Renal pelvis (tissue), 12 donors: ENCODE measurements at places on chromosomes 7 and 10.

DNA sequence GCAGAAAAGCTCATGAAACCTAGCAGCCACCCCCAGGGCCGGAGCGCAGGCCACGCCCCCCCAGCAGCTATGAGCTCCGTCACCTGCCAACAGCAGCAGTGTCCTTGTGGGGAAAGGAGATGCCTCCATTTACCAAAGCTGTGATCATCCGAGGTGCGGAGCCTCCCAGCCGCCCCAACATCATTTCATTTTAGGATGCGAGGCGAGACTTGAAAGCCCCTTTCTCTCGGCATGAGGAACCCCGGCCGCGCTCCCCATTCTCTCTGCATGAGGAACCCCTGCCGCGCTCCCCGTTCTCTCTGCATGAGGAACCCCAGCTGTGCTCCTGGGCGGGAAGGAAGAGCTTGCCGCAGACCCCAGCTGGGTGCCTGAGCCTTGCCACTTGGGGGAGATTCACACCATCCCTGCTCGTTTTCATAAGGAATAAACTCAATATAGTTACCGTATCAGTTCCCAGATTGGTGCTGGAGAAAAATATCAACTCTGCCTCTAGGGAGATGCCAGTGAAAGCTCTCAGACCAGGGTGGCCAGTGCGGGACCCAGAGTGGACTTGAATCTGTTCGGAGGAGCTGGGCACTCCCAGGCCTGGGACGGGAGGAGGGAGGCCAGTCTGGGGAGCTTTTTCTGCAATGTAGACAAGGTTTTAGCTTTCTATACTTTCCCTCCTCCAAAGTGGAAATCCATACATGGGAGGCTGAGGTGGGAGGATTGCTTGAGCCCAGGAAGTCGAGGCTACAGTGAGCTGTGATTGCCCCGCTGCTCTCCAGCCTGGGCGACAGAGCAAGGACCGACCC lies 35.0 kb downstream of the JAKMIP3 start:
- no peak for DNase-seq

DNA sequence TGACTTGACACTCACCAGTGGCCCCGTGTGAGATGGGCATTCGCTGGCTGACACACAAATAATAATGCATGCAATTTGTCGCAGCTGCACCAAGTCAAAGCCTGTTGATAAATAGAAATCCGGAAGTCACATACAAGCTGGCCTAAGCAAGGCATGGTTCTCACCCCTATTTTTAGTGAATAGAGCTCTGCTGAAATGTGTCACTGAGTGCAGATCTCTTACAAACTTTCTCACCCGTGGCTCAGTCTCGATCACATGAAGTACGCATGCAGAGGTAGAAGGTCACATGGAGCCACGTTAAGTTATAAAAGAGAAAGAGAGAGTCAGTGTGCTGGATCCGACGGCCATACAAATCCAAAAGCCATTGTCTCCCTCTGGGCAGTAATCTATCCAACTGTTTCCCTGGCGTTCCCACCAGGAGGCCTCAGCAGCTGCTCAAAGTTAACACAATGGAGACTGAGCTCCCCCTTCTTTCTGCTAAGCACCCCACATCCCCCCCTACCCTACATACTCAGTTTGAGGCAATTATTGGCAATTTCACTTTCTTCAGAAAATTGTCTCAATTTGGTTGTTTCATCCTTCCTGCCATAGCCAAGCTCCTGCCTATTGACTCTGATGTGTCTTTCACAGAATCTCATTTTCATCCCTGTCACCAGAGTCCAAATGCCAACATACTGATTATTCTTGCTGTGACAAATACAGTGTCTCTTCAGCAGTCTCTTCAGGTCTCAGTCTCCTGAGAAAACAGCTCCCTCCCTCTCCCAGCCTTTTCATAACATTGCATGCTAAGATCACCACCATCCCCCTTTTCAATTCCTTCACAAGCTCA lies 473.3 kb upstream of the NRP1 start:
- no peak for DNase-seq

GRCh38 chr10:129601737-129602136 lies 134.7 kb downstream of the MGMT start:
- DNase-seq: peak; percentile 39

- DNase-seq: no peak
Observed at GRCh38 chr7:93897680-93898079, 7.1 kb upstream of the TFPI2 start.

GRCh38 chr7:28005847-28006231 lies 174.8 kb downstream of the JAZF1 start:
- no peak for DNase-seq

GRCh38 chr10:91219371-91220193 lies 881 bp upstream of the PCGF5 start:
- no peak for DNase-seq

DNA sequence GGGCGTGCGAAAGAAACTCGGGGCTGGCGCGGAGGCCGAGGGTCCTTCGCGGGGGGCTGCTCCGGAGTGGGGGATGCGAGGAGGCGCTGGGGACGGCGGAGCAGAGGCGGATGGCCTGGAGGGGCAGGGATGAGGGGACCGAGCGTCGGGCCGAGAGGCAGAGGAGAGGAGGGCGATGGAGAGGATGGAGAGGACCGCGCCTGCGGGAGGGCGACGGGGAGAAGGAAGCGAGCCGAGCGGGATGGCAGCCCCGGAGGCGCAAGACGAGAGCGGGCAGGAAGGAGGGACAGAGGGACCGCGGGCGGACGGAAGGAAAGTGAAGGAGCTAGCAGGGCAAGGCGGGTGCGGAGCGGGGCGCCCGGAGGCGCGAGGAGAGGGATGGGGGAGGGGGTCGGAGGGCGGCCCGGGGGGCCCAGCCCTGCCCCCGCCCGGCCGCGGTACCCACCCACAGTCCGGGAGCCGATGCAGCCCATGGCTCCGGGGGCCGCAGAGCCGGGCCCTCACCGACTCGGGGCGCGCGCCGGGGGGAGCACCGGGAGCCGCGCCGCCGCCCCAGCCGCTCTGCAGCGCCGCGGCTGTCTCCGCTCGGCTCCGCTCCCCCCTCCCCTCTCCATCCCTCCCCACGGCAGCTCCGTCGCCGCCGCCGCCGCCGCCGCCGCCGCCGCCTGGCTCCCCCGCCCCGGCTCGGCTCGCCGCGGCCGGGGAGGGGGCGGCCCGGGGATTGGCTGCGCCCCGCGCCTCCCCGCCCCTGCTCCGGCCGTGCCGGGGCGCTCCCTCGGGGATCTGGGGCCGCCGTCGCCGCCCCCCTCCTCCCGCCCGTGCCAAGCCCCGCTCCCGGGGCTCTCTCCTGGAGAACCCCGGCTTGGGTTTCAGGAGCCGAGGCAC lies at the start of gene FAM131B:
FAM131B (minus strand) TSS at position 583 of the 885 bp plus-strand sequence; CDS start at position 473, 110 bp downstream.
- no peak for DNase-seq

- no peak for DNase-seq
Observed at GRCh38 chr10:17176091-17176490, 25.4 kb downstream of the TRDMT1 start.

DNA sequence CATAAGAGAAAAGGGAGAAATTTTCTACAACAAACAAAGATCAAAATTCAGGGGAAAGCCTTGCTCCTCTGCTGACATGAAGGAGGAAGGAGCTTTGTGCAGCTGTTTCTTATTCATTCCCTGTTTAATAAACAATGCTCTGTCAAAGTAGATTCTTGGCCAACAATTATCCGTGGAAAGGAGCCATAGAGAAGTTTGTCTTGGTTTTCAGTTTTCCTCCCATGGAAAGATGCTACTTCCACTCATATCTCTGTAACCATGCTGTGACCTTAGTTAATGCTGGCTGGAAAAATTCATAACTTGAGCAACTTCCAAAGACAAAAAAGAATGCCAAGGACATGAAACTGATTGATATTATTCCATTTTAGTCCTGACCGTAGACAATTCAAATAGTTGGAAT lies 8.1 kb downstream of the DDC start:
- DNase-seq: no peak

GRCh38 chr10:110672580-110672919 lies 28.4 kb downstream of the RBM20 start:
- no peak for DNase-seq

GRCh38 chr10:115456812-115457211 lies 363.6 kb downstream of the ATRNL1 start:
- no peak for DNase-seq

GRCh38 chr7:151235091-151235787 lies 3.0 kb downstream of the CHPF2 start:
- no peak for DNase-seq

- DNase-seq: peak; percentile 77
Observed at GRCh38 chr10:61902445-61903220, 1.1 kb downstream of the ARID5B start.

DNA sequence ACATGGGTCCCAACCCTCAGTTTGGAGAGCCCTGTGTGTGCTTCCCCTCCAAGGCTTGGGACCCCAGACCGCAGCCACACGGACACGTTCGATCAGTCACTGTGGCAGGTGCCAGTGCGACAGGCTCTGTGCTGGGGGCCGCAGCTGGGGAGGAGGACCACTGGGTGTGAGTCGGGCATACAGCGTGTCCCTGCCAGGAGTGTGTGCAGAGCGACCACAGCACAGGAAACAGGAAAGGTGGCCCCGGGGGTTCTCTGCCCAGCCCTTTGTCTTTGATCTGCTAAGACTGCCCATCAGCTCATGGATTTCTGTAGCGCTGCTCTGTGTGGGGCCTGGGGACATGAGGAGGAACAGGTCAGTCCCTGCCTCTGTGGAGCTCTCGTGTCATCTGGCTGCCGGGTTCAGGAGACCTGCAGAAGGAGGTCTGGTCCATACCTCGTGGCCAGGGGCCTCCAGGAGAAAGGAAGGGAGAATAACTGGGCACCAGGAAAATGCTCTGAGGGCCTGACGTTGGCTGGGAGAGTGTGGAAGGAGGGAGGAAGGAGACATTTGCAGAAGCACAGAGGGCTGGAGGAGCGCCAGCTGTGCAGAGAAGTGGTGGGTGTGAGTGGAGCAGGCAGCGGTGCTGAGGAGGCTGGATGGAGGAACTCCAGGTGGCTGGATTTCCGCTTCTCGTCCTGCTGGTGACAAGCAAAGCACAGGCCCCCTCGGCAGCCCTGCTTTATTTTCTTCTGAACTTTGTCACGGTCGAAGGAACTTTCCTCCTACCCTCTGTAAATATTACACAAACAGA lies 4.1 kb downstream of the NUDT1 start:
- DNase-seq: no peak

DNA sequence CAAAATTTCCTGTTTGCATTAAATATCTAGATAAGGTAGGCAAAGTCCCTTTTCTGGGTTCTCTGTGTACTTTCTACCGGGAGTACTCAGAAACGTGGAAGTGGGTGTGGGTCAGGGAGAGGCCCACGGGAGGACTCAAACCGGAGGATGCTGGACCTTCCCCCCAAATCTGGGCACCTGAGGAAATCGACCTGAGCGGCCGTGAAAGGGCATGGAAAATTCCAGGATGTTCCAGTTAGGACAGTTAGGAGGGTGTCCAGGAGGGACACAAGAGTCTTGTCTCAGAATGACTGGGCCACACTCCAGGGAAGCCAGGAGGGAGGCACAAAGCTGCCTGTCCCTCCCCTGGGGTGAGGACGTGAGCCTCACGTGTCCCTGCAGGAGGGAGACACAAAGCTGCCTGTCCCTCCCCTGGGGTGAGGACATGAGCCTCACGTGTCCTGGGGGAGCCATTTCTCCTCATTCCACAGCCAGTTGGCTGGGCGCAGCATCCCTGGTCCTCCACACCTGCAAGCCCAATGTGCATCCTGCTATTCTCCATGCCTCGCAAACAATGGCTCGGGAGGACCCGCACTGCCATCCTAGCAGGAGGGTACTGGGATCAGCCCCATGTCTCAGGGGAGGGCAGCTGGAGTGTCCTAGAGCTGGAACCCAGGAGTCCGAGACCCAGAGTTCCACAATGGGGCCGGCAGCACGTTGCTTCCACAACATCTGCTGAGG lies 190.5 kb upstream of the PPP2R2D start:
- no peak for DNase-seq

DNA sequence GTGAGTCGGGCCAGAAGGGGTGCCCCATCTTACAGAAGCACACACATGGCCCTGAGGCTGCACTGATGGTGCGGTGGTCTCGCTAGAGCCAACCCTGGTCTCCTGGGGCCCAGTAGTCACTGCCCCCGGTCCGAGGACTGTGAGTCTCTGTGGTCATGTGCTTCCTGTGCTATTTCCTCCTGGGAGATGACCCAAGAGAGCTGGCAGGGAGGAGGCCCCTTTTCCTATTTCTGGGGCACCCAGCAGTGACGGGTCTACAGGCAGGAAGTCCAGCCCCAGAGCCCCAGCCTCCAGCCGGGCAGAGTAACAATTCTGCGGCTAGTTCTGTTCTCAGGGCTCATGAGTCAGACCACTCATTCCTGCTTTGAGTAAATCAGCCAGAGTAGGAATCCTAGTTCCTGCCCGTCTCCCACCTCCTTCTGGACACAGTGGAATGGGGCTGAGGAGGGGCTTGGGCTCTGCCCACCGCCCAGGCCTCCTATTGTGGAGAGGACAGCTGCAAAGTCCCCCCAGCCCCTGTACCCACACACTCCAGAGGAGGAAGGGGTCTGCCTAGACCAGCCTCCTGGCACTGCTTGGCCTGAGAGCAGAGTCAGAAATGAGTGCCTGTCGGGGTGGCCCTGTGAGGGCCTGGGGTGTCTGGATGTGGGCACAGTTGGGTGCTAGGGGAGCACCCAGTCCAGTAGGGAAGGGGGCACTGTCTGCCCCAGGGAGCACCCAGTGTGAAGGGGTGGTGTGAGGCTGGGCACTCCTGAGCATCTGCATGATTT lies 80.5 kb upstream of the PPIF start:
- DNase-seq: no peak

DNA sequence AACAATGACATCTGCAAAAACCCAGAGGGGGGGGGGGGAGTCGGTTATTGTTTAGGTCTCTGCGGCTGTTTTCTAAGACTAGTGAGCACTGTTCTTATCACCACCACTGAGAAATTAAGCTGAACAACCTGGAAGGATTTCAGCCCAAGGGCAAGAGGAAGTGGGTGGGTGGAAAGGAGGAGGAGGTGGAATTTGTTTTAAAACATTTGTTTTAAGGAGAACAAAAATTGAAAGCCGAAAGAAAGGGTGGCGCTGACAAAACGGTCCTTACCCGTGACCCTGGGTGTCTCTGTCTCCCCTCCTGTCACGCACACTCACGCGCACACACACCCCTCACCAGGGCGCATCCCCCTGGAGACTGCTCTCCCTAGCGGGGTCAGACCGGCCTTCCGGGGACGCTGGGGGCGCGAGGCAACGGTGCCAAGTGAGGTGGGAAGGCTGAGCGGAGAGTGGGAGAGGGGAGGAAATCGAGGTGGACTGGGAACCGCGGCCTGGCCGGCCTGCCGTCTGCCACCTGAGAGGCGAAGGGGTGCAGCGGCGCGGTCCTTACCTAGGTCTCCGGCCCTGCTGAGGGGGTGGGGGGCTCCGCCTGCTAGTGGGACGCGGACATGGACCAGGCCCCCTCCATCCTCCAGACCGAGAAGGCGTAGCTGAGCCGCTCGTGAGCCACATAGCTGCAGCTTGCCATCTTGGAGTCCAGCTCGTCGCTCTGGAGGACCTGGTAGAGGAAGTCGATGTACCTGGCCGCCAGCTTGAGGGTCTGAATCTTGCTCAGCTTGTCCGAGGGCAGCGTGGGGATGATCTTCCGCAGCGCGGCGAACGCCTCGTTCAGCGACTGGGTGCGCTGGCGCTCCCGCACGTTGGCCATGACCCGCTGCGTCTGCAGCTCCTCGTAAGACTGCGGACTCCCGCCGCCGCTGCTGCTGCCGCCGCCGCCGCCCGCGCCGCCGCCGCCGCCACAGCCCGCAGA lies 1.0 kb downstream of the TWIST1 start:
- no peak for DNase-seq
